ENCODE measurements at places on chromosomes 7 and 10.

- peak; percentile 91 for DNase-seq
Measured at GRCh38 chr10:35195361-35196306, 69.0 kb downstream of the CREM start.

DNA sequence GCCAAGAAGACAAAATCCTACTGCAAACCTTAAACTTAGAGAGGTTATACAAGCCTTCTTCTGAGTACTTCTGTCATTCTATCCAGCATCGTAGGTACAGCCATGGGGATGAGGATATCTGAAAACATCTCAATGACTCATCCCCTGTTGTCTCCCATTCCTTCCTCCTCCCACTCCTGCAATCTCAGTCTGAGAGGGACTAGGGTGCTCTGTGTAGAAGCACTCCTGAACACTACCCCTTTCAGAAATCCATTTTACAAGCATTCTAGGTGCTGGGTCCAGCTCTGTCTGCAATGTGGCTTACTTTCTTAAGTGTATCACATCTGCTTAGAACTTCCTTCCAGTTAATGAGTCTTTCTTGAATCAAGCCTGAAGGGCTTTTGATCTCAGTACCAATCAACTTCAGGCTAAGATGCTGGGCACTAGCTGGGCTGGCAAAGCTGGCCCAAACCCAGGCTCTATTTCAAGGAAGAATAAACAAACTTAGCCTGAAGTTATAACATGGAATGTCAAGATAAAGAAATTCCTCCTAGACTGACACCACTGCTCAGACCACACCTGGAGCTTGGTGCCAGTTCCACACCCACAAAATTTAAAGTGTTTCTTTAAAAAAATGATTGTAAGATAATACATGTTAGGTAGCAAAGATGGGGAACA, 270.3 kb upstream of the AOAH start:
- no peak for DNase-seq

- DNase-seq: no peak
Measured at GRCh38 chr7:119197877-119198527, 973.5 kb downstream of the ANKRD7 start.

GRCh38 chr10:82089327-82089726, 214.3 kb downstream of the NRG3 start:
- DNase-seq: no peak

GRCh38 chr7:111272092-111272491, 181.2 kb downstream of the LRRN3 start:
- no peak for DNase-seq

DNA sequence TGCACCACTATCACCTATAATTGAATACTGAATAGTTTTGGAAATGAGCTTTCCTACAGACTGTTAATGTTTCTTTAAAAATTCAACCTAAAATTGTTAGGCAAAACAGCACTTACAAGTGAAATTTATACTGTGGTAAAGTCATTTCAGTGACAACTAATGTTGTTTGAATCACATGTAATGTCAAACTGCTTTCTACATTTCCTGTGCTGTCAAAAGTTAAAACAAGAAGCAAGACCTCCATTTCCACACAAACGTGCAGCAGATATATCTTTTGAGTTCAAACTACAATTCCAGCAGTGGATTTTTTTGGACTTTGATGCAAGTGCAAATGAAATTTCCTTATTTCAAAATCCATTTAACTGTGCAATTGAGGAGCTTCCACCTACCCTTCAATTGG, 199.8 kb downstream of the RNLS start:
- DNase-seq: no peak

DNA sequence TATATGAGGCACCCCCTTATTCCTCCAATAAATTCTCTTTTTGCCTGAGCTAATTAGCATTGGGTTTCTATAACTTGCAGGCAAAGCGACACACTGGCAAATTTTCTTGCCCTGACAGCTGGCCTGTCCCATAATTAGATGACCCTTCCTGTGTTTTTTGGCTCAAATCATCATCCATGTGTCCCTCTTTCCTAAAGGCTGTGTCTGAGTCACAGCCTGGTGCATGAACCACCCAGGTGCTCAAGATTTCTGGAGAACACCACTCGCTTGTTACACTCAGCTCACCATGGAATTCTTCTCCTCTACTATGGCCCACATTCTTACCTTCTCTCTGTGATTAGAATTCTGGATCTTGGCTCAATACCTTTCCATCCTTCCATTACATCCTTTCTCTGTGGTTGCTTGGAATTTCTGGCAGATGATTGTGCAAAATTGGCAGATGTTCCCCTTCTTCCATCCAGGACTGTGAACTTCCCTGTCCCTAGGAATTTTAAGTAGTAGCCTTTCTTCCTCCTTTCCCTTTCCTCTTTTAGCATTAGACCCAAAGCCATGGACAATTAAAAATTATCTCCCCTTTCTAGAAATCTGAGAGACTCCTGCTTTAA, 116.0 kb upstream of the ANKRD1 start:
- no peak for DNase-seq

- DNase-seq: no peak
Measured at GRCh38 chr10:94038024-94038423, 44.3 kb downstream of the PLCE1 start.
